ENCODE measurements at places on chromosomes 7 and 10.
A peak's percentile ranks its signal among the peaks of the same experiment; 100 is the strongest.

GRCh38 chr10:61992059-61992460, 90.6 kb downstream of the ARID5B start:
- DNase-seq = peak; percentile 35

DNA sequence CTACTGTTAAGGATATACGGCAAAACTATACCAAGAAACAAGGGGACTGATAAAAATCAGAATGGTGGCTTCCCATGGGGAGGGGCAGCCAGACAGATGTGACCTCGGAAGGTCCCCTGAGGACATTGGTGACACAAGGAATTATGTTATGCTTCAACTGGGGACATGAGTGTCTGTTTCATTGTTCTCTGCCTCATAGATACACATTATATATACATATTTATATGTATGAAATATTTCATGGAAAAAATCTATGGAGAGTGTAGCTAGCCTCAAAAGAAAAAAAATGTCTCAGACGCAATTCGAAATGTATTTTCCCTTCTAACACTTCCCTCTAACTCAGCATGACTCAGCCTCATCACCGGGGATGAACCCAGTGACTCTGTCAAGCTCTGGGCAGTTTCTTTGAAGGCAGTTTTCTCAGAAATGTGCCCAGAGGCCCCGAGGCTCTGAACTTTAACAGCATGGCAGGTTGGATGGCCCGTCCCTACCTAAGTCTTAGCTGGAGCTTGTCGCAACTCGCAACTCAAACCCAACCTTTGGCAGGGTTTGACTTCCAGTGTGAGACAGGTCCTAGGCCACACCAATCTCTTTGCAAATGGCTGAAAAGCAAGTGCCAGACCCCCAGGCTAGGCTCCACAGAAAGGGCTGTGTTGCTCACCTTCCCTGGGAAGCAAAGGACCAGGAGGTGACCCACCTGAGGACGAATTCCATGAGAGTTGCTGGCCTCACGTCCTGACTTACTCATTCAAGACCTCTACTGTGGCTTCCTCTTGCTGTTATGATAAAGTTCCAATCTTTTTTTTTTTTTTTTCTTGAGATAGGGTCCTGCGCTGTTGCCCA, 86.9 kb downstream of the CARD11 start:
- DNase-seq = no peak

DNA sequence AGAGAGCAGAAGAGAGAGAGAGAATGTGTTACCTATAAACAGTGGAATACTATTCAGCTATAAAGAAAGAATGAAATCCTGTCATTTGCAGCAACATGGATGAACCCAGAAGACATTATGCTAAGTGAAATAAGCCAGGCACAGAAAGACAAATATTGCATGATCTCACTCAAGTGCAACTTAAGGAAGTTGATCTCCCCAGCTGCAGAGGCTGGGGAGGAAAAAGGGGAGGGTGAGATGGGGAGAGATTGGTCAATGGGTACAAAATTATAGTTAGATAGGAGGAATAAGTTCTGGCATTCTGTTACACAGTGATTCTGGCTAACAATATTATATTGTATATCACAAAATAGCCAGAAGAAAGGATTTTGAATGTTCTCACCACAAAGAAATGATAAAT, 11.2 kb upstream of the JAZF1 start:
- DNase-seq = no peak

DNA sequence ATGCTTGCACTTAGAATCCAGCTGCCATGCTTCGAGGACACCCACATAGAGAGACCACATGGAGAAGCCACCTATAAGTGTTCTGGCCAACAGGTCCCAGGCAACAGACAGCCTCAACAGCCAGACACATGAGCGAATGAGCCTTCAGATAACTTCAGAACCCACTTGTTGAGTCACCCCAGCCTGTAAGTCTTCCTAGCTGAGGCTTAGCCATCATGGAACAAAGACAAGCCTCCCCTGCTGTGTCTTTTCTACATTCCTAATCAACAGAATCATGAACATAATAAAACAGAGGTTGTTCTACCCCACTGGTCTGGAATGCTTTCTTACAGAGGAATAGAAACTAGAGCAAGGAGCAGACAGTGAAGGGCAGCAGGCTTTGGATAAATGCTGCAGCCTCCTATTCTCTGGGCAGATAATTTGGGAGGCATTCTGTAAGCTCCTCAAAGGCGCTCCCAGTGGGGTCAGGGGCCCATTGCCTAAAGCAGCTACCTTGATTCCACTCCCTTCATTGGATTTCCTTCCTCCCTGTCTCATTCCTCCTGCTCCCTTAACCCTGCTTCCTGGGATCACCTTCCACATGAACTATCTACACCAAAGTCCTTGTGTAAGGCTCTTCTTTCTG, 4.6 kb downstream of the TLL2 start:
- no peak for DNase-seq

DNA sequence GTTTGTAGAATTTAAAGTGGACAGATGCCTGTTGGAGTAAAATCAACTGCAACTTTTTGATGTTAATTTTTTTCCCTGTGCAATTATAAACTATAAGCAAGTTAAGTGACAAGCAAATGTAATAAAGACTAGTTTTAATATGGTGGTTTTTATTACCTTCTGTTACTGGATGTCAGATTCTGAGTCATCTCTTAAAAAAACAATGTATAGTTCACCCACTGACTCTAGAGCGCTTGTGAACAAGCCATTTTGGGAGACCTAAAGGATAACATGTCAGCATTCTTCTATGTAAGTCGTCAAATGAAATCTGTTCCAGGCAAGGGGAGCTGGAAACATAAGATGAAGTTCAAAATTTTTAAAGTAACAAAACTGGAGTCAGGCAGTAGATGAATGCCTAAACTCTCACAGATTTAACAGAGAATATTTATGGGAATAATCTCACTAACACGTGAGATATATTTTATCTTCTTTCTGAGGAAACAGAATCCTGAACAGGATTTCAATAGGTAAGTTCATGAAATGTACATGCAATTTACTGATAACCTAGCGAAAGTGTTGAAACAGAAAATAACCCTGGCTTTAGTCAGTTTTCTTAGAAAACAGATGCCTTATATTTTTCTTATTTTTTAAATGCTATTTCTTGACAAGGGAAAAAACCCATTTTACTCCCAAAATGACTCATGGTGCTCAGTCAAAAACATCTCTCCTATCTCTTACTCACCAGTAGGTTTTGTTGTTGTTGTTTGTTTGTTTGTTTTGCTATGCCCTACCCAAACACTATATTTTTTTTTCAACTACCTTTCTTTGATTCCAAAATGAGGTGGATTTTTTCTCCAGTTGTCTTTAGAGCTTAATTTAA, 91.7 kb downstream of the SLC39A12 start:
- DNase-seq = no peak

DNA sequence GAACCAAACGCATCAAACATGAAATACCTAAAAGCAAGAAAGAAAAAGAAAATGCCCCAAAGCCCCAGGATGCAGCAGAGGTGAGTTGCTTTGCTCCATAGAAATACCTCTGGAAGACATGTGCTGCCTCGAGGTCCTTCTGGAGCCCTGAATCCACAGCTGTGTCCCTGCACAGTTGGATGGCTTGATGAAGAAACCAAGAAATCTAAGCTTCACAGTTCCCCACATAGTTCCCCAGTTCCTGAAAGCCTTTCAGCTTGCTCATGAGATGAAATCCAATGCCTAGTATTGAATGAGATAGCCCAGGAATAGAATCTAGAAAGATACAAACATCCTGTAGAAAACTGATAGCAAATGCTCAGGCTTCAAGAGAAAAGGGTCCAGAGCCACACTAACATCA, 182.8 kb downstream of the RTKN2 start:
- no peak for DNase-seq

- no peak for DNase-seq
Measured at GRCh38 chr7:128829391-128830166, 627 bp upstream of the FLNC start.

DNA sequence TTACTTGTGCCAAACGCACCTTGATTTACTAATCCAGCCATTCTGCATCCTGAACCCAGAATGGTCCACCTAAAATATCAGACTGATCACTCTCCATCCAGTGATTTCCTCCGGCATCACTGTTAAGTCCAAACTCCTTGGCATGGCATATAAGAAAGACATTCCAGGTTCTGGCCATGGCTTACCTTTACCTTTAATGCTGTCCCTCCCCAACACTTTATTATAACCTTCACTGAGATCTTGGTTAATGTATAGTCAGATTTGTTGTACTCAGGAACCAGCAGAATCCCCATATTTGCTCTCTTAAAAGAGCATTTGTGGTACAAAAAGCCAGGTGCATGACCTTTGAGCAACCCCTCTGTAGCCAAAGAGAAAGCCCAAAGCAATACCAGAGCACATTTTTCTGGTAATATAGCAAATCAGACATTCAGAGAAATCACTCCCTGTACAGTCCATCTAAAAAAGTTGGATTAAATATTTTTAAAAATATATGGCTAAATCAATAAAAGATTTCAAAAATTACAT, 10.2 kb downstream of the UMAD1 start:
- no peak for DNase-seq

GRCh38 chr10:70827086-70827757, 11.5 kb downstream of the SGPL1 start:
- no peak for DNase-seq

DNA sequence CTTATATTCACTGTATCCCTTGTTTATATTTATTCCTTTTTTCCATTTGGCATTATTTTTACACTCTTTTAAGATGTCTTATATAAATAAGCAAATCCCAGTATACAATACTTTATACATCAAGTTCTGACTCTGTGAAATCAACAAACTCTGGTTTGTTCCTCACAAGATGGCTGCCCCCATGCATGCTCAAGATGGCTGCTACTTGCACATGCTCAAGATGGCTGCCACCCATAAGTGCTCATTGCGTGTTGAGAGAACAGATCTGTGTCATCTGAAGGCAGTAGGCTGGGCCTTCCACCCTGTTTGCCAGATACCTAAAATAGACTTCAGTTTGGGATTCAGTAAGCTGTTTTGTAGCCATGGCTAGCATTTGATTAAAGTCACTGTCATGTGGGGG, 666.2 kb downstream of the TYW1 start:
- DNase-seq = no peak

GRCh38 chr7:129122078-129122750, 22.3 kb upstream of the TSPAN33 start:
- DNase-seq = no peak

- no peak for DNase-seq
Measured at GRCh38 chr10:59283456-59284091, 78.8 kb downstream of the FAM13C start.

DNA sequence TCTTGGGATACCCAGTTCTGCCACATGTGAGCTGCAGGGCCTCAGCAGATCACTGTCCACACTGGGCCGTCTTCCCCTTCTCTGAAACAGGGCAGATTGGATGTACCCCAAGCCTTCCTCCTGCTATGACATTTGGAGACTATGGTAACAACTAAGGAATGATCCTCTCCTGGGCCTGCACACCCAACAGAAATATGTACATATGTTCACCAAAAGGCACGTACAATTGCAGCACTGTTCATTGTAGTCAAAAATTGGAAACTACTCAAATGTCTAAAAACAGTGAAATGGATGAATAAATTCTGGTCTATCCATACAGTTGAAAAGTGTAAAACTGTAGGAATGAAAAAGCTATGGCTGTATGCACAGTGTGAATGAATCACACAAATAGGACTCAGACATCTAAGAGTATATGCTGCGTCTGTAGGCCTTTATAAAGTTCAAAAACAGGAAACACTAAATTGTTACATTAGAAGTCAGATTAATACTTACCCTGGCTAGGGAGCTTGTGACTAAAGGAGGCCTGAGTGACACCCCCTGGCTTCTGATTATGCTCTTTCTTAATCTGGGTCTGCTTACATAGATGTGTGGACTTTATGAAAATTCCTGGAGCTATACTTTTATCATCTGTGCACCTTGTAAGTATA, 16.1 kb upstream of the XPNPEP1 start:
- DNase-seq = no peak

DNA sequence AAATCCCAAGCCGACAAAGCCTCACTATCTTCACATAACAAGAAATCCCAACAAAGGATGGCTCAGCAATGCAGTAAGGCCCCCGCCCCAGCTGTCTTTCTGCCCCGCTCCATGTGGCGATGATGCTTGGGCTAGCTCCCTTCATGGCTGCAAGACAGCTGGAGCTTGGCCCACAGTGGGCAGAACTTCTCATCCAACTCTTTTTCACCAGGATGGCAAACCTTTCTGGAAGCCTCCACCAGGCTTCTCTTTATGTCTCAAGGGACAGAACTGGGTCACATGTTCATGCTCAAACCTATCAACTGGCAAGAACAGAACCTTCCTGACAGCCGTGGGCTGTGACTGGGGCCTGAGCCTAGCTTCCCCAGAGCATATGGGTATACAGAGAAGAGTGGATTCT, 260.5 kb upstream of the MKLN1 start:
- DNase-seq = no peak

- DNase-seq = peak; percentile 56
Measured at GRCh38 chr7:129376076-129376777, 58.0 kb upstream of the STRIP2 start.

DNA sequence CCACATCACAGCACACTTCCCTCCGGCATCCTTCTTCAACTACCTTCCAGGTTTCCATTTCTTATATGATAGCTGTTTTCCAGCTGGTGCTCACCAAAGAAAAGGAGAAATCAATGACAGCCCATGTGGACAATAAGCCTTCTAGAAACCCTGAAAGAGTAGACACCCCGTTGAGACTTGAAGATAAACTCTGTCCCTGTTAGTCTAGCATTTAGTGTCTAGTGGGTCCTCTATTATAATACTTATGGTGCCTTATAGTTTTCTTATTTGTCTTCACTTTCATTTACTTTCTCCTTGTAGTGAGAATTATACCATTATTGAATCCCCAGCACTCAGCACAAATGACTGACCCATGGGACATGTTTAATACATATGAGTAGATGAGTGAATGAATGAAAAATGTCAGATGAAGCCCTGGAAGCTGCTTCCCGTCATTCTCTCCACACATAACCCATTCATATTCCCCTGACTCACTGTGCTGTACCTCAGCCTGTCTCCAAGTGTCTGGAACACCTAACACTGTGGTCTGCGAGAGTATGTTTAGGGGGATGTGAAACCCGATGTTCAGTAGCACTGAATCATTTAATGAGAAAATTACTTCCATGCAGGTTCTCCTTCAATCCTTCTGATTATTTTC, 377.6 kb downstream of the GPR158 start:
- DNase-seq = no peak

DNA sequence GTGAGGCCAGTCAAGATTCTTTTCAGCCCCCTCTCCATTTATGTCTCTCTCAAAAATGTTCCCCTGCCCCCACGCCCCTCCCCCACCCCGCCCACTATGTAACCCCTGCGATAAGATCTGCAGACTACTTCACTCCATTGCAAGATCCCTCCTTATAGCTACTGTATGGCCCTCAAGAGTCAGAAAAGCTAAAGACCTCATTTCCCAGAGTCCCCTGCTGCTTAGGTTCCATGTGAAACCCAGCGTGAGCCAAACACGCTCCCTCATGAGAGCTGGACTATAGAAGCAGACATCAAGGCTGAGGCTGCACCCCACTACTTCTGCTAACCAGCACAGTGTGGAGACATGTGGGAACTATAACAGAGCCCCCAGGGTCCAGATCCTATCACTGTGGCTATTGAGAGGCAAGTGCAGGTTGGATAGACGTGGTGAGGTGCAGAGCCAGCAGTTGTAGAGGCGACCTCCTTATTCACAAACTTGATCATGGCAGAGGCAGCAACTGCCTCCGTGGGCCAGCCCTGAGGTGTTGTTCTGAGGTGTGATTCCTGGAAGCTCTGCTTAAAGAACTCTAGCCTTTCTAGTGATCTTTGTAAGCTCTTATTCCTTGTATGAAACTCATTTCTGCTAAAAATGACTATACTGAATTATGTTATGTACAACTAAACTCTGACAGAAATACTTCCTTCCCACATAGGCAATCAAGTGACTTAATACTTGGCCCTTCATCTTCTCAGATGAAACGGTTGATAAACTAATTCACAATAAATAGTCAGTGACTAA, 117.0 kb upstream of the ARID5B start:
- DNase-seq = no peak

Measured in CD4-positive, alpha-beta T cell treated with Interleukin-10 for 1 hour (primary cell).